ENCODE measurements at places on chromosomes 16 and 17.
A peak's percentile ranks its signal among the peaks of the same experiment; 100 is the strongest.

- no peak for DNase-seq
These were observed 154.2 kb downstream of the MYO1D start for GRCh38 chr17:32722733-32723132.

DNA sequence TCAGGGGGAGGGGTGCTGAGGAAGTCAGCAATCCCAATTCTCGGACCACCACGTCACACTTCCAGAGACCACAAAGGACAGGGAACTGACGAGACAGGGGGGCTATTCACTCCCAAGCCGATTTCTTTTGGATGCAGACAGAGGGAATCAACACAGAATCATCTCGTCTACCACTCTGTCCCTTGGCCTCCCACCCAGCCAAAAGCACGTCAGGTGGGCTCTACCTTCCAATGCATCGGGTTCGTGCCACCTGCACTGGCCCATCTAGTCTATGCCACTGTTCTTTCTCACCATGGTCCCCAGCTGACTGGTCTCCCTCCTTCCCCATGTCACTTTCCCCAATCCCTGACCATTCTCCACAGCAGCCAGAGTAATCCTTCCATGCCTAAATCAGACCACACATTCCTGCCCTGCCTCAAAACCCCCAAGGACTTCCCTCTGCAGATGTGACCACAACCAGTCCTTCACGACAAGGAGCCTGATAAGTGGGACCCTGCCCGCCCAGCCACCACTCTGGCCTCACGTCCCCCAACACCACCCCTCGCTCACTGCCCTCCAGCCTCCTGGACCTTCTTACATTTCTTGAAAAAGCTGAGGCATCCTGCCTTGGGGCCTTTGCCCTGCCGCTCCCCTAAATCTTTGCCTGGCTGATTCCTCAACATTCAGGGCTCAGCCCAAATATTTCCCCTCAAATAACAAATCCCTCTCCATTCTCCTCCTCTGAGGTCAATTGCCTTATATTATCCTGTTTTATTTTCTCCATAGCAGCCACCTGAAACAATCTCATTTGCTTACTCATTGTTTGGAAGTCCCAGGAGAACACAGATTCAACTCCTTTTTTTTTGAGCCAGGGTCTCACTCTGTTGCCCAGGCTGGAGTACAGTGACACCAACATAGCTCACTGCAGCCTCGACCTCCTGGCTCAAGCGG is 70.4 kb downstream of the IL21R start:
- no peak for DNase-seq

DNA sequence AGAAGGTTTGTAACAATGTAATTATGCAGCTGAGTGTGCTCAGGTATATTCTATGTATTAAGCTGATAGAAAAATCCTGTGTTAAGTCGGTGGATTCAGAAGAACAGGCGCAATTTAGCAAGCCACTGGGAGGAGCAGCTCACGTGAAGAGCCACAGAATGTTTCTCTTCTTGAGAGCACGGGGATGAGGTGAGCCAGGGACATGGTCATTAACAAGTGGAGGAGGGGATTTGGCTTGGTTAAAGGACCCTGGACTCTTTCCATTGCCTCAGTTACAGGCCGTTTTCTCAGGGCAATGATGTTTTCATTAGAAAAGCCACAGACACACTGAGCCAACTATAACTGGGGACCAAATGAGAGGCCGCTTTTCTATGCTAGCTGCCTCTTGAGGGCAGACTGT is 178.7 kb downstream of the SNX29 start:
- no peak for DNase-seq

- DNase-seq: no peak
These were observed 29.4 kb downstream of the UTP18 start for GRCh38 chr17:51289696-51290111.

DNA sequence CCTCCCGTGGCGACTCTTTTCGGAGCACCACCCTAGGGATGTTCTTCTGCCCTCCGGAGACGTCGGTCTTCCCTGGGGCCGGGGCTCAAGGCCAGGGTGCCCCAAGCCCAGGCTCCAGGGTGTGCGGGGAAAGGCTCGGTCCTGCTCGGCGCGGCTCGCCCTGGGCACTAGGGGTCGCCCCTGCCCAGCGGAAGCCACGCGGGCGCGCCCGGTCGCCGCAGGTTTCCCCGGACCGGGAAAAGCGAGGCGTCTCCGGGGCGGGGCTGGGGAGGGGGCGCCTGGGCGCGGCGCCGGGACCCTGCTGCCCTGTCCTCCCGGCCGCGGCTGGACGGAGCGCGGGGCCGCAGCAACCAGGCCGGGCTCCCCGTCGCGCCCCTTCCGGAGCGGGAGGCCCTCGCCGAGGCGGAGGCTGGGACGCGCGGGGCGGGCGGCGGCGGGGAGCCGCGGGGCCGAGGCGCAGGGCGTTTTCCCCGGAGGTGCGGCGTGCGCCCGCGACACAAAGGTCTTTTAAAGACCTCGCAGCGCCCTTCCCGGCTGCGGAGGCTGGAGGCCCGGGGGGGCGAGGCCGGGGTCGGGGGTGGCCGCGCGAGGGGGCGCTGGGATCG is 76.4 kb downstream of the MRC2 start:
- peak; percentile 54 for DNase-seq

DNA sequence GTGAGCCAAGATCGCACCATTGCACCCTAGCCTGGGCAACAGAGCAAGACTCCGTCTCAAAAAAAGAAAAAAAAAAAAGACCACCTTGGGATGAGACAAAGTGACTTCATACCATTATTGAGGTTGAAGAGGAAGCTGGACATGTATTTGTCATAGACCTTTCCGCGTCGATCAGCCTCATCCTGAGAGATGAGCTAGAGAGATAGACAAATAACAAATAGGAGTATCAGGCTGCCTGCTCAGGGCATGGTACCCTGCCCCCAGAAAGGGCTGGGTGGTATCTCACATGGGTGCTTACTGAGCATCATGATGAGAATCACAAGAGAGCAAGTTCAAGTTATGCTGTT is 22.1 kb downstream of the CNTNAP1 start:
- DNase-seq: no peak

GRCh38 chr17:21089933-21090901 is 36.5 kb upstream of the DHRS7B start:
- DNase-seq: no peak

GRCh38 chr17:37826497-37827430 is 81.9 kb upstream of the HNF1B start:
- DNase-seq: no peak

DNA sequence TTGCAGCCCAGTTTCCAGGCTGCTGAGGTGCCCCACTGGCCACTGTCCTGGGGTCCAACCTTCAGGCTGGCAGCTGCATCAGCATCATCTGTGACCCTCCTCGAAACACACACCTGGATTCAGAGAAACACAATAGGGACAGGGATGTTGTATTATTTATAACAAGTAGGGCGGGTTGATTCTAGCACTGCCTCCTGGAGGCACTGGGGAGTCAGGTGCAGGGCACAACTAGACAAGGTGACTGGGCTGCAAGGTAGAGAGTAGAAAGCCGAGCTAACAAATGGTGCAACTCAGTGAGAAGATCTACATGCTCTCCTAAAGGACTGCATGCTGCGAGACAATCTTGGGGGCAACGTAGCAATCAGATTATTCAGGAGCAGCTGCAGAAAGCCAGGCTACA is 317.3 kb downstream of the SLC39A11 start:
- DNase-seq: no peak

- DNase-seq: no peak
These were observed 14.2 kb upstream of the SEC14L1 start for GRCh38 chr17:77126519-77126918.

DNA sequence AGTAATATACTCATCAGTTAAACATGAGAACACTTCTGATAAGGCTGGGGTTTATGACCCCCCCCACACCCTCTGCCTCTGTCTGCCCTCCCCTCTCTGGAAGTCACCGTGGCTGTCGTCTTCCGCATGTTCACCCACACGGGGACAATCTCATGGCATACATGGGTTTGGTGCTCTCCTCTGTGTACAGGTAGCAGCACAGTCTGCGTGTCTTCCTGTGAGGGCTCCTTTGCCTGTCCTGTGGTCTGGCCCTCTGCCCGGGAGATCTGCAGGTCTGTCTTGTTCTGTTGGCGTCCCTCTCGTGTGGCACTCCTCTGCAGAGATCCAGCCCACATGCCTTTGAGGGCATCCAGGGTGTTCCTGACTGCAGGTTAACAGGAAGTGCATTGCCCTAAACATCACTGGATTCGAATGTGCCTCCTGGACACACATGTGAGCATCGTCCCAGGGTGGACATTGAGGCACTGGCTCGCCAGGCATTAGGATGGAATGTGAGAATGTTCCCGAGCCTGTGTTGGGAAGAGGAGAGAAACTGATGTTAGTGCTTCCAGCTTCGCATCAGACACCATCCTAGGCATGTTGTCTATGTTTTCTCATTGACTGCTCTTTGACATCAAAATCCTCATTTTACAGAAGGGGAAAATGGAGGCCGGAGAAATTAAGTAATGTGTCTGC is 54.5 kb downstream of the NKD1 start:
- peak; percentile 30 for DNase-seq

DNA sequence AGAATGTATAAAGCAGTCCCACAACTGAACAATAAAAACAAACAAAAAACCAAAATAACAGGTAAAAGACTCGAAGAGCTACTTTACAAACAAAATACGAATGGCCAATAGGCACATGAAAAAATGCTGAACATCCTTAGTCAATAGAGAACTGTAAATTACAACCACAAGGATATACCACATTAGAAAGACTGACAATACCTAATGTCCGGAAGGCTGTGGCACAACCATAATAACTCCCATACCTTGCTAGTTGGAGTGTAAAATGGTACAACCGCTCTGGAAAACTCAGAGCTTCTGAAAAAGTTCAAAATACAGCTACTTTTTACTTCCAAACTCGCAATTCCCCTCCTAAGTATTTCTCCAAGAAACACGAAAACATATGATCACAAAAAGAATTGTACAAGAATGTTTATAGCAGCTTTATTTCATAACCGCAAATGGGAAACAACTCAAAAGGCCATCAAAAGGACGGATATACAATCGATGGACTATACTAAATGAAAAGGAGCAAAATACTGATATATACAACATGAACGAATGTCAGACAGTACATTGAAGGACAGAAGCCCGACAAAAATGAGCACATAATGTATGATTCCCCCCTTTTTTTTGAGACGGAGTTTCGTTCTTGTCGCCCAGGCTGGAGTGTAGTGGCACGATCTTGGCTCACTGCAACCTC is 2.3 kb downstream of the TP53 start:
- no peak for DNase-seq

- no peak for DNase-seq
These were observed 94.3 kb downstream of the C17orf67 start for GRCh38 chr17:56739376-56739775.

DNA sequence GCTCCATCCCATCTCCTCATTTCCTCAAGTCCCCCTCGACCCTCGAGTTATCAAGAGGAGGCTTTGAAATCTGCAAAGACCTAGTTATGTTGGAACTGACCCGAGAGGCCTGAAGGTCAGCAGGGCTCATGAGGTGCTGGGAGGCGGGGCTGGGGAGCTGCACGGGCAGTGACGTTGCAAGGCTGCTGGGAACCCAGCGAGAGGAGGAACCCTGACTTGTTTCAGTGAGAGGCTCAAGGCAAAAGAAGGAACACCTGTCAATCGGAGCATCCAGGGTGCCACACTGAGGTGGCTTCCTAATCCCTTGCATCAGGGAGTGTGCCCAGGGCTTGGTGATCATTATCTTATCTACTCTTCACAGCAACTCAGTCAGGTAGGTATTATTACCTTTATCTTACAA is 86.9 kb downstream of the CDH11 start:
- no peak for DNase-seq

- DNase-seq: no peak
These were observed 13.5 kb upstream of the TBX21 start for GRCh38 chr17:47719411-47720152.

GRCh38 chr17:64129515-64129764 is 504 bp downstream of the ERN1 start:
- no peak for DNase-seq

DNA sequence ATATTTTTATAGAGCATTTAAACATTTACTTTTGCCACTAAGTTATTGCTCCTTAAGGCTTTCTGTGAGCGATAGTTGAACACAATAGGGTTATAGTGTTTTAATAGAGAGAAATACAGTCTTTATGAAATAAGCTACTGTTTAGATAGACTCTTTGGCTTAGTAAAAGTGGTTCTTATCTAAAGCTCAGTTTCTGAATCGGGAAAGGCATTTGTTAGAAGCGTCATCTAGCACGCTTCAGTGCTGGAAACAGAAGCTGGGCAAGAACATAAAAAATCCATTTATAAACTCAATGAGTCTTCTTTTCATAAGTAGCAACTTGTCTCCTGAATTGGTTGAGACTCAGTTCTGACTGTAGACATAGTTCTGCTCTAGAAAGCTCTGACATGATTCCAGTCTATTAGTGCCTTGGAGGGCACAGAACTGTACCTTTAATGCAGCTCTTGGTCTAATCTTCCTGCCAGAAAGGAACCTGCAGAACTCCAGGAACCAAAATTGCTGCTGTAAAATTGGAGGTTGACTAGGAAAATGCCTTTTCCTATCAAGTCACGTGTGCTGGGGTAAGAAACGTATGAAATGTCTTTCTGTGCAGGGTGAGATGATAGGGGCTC is 55.4 kb upstream of the DNAJA2 start:
- no peak for DNase-seq

DNA sequence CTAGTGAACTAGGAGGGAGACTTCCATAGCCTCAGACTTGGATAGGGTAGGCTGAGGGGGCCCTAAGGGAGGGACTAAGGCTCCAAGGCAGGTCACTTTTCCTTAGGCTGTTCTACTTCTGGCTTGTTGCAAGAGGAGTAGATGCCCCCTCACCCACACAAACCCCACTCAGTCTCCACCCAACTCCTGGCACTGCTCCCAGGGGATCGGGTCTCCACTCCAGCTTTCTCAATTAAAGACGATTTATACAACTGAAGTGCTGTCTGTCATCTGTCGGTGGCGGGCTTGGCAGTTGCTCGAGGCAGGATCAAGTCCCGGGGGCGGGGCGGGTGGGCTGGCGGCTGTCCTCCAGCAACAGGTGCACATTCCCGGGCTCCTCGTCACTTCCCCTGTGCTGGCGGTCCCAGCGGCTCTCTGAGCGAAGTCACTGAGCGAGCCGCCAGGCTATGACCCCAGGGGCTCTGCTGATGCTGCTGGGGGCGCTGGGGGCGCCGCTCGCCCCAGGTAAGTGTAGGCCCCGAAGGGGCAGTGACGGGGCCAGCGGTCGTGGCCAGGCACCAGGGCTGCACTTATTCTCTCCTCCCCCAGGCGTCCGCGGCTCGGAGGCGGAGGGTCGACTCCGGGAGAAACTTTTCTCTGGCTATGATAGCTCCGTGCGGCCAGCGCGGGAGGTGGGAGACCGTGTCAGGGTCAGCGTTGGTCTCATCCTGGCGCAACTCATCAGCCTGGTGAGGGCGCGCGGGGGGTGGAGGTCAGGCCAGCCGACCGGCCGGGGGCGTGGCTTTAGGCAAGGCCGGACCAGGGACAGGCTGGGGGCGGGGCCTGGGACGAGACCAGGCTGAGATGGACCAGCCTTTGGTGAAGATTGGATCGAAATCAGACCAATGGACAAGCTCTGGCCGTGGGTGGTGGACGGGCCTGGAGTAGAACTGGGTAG is at the start of gene CHRNB1:
TSS of gene CHRNB1 (plus strand) at position 380 of the 937 bp plus-strand sequence. CDS start at position 447, 67 bp downstream.
- DNase-seq: no peak

Data from T-cell (primary cell).